GM12864 (cell line): ENCODE measurements at places on chromosomes 13 and 19.

- DNase-seq, result no peak
Observed at GRCh38 chr13:44667943-44668342, 91.8 kb upstream of the TSC22D1 start.

- DNase-seq, result no peak
Observed at GRCh38 chr13:112131713-112132113, 64.8 kb downstream of the SOX1 start.

GRCh38 chr19:1312767-1313694 lies 27.4 kb downstream of the EFNA2 start:
- no peak for DNase-seq

- no peak for DNase-seq
Observed at GRCh38 chr19:589693-590395, at the start of gene HCN2. Gene HCN2 (plus strand): TSS chr19:589881. CDS start chr19:589946, 65 bp downstream.

GRCh38 chr19:17475541-17476115 lies 5.3 kb downstream of the SLC27A1 start:
- DNase-seq, result no peak

DNA sequence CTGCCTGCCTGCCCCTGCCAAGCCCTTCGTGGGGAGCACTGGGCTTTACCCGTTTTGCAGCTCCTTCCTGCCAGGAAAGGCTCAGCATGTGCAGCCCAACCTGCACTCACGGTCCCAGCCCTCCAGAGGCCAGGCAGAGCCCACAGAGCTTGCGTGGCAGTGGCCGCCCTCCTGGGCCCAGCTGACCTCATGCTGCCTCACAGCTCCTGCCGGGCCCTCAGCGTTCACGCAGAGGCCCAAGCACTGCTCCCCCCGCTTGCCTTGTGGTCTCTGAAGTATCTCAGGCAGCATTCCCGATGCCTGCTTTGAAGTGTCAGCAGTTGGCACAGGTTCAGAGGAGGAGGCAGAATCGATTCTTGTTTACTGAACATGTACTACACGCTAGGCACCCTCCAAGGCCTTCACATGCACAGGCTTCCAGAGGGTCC lies 32.5 kb downstream of the CAPN12 start:
- no peak for DNase-seq

- DNase-seq, result peak; percentile 69
Observed at GRCh38 chr19:18091217-18091608, 4.5 kb upstream of the IL12RB1 start.

- no peak for DNase-seq
Observed at GRCh38 chr13:112057439-112057735, 9.6 kb upstream of the SOX1 start.

- no peak for DNase-seq
Observed at GRCh38 chr13:33318744-33319143, 33.2 kb upstream of the STARD13 start.

DNA sequence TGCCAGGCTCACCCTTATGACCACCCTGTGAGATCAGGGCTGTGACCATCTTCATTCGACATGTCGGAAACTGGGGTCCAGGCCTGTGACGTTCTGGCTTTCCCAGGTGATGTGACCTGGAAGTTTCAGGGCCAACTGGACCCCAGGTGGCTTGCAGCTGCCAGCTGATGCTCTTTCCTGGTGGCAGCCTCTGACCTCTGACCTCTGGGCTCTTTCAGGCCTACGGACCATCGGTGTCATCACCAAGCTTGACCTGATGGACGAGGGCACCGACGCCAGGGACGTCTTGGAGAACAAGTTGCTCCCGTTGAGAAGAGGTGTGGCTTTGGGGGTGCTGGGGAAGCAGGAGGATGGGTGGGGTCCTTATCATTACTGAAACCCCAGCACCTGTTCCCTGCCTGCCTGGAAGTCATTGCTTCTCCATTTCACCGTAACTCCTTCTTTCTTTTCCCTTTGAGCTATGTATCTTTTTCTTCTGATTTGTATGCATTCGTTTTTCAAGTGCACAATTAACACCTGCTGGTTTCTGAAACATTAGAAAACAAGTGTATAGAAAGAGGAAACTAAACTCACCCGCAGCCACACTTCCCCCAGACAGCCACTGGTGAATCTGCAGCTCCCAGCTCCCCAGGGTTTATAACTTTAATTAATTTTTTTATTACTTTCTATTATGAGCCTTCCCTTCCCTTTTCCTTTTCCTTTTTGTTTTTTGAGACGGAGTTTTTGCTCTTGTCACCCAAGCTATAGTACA lies 58.9 kb downstream of the TMED1 start:
- DNase-seq, result no peak

DNA sequence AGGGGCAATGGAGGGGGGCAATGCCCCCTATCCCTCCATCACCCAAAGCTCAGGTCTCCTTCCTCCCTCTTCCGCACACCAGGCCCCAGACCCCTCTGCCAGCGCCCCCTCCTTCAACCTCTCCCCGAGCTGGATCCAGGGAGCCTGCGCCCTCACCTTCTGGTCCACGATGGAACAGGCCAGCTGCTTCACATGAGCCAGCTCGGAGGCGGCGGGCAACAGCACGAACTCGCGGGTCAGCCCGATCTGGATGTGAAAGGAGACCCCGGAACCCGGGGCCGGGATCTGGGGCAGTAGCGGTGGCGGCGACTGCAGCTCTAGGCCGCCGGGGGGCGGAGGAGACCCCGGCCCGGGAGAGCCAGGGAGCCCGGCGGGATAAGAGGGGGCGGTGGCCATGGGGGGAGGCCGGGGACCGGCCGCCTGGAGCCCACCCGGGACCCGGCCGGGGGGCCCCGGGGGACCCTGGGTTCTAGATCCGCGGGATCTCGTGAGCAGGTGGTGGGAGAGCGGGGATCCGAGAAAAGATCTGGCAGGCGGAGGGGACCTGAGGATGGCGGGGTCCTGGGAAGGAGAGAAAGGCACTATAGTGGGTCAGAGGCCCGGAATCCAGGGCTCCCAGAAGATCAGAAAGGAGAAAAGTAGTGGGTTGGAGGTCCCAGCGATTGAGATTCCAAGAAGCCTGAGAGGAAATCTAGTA lies 791 bp downstream of the PRKD2 start:
- DNase-seq, result no peak

- no peak for DNase-seq
Observed at GRCh38 chr13:37443538-37443937, 155.0 kb downstream of the POSTN start.

DNA sequence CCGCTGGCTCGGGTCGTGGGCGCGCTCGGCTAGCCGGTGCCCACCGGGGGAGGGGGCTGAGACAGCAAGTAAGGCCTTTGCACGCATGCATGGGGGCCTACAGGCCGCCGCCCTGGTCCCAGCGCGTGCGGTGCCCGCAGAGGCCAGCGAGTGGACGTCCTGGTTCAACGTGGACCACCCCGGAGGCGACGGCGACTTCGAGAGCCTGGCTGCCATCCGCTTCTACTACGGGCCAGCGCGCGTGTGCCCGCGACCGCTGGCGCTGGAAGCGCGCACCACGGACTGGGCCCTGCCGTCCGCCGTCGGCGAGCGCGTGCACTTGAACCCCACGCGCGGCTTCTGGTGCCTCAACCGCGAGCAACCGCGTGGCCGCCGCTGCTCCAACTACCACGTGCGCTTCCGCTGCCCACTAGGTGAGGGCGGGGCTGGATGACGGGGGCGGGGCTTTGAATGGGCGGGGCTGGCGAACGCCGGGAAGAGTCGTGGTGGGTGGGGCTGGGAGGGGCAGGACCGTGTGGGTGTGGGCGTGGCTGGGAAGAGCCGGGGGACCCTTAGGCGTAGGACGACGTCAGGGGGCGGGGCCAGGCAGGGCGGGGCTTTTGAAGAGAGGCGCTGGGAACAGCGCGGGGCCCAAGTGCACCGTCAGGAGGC lies 2.1 kb downstream of the CILP2 start:
- peak; percentile 55 for DNase-seq

DNA sequence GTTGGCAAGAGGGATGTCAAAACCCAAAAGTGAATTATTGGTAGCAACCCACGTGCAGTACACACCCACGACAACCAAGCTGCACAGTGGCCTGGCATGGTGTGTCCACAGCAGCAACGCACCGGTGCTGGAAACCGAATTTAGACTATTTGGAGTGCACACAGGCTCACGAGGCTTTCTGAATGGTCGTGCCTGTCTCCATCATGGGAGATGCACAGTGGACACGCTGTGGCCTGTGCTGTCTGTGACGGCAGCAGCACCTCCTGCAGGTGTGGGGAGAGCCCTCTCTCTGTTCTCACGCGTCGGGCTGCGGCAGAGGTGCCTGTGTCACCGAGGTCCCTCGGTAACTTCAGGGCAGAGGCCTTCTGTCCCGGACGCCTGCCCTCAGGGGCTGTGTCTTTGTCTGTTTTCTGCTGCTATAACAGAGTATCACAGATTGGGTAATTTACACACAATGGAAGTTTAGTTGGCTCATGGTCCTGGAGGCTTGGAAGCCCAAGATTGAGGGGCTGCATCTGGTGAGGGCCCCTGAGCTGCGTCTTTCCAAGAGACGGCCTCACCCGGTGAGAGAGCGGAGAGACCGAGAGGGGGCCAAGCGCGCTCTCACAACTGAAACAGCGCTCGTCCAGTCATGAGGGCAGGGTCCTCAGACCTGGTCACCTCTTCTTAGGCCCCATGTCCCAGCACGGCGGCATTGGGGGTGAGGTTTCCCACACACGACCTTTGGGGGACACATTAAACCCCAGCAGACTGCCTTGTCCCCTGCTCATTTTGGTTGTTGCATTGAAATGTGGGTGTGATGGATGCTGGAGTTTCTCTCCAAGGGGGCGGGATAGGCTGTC lies 9.1 kb upstream of the MCF2L start:
- no peak for DNase-seq

GRCh38 chr13:89027694-89028306 lies 1356.6 kb downstream of the SLITRK5 start:
- no peak for DNase-seq

DNA sequence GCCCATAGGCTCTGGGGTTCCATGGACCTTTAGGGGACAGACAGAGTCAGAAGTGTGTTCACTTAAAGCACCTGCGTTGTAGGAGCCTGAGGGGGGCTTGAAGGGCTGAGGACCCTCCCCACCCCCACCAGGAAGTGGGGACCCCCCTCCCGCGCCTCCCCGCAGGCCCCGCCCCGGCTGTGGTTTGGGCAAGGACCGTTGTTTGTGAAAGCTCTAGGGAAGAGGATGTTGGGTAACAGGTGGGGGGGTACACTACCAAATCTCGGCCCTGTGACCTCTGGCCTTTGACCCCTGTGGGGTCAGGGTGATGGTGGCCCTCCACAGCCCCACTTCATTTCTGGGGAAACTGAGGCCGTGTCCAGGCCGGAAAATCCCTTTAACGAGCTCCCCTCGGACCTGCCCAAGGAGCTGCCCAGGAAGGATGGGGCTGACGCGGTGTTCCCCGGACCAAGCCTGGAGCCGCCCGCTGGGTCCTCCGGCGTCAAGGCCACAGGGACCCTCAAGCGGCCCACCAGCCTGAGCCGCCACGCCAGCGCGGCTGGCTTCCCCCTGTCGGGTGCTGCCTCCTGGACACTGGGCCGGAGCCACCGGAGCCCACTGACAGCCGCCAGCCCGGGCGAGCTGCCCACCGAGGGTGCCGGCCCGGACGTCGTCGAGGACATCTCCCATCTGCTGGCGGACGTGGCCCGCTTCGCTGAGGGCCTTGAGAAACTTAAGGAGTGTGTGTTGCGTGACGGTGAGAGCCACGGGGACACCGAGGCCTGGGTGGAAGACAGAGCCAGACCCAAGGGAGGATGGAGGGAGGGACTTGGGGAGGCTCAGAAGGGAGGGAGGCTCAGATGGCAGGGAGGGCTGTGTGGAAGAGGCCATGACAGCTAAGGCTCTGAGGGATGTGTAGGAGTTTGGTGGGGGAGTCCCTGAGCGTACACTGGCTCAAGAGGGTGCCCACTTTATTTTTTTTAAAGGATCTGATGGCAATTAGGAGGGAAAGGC lies 1.3 kb downstream of the ARHGAP45 start:
- DNase-seq, result no peak

DNA sequence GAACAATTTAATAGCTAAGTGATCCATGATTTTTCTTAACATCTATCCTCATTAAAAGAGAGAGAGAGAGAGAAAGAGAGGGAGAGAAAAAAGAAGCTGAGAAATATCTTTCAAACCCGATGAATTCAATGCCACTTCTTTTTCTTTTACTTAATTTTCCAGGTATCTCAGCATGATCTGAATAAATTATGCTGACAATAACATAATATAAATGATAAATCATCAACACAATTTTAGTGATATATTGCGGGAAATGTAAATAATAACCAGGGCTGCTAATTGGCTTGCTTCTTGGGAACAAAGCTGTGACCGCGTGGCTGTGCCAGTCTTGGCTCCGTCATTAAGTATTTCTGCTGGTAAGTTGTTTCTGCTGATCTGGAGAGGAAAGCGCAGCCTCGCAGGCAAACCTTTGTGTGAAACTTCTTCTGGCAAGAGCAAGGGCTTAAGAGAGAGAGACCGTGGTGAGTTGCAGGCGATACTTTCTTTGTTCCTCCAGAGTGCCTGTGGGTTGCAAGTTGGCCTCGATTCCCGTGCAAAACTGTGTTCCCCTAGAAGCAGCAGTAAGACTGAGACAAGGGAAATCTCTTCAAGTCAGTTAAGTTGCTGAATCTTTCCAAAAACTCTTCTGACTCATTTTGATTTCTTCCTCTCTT lies 489.1 kb upstream of the TSHZ3 start:
- DNase-seq, result no peak

GRCh38 chr13:38685974-38686576 lies 802 bp upstream of the FREM2 start:
- no peak for DNase-seq

DNA sequence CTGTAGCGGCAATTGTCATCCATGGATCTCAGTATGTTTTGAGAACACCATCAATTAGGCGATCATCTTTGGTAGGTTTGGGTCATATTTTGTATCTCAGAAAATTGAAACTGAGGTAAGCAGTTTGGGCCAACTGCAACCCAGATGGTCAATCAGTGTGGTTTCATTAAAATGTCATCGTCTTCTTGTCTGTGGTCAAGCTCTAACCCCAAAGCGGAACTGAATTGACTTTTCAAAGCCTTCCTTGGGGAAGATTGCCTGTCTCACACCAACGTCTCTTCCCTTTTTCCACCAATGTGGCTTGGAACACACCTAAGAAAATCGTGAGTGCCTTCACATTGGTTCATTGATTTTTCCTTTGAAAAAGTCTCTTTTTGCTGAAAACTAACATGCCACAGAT lies 56.3 kb upstream of the UBAC2 start:
- DNase-seq, result no peak

- DNase-seq, result no peak
Observed at GRCh38 chr19:58570770-58571574, 2.2 kb downstream of the MZF1 start.

DNA sequence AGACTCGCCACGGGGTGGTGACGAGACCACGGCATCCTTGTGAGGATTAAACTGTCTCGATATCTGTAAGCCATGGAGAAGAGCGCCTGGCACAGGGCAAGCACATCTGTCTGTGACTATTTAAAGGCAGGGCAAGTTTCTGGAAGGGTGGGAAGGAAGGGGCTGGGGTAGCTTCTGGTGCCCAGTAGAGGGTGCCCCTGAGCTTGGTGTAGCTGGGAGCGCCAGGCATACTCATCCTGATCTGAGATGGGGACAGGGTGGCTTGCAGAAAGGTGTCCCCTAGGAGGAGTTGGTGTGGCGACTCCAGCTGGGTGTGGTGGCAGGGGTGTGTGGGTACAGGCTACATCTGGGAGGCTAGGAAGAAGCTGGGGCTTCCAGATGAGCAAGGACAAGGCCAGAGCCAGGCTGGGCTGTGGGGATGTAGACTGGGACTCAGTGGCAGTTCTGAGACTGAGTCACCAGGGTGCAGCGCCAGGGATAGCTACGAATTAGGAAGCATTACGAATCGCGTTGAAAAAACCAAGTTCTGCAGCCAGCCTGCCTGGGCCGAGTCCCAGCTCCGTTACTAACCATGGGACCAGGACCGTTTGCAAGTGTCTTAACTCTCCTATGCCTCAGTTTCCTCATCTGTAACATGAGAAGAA lies 23.1 kb upstream of the ASPDH start:
- no peak for DNase-seq
